Mucosa of gallbladder (tissue), 1 donor: ENCODE measurements at places on chromosomes 3 and 15.

- DNase-seq, result no peak
These were observed 224.4 kb downstream of the ZMAT3 start for GRCh38 chr3:178847190-178847589.

GRCh38 chr3:112647122-112647521 is 6.2 kb upstream of the CCDC80 start:
- DNase-seq, result no peak

DNA sequence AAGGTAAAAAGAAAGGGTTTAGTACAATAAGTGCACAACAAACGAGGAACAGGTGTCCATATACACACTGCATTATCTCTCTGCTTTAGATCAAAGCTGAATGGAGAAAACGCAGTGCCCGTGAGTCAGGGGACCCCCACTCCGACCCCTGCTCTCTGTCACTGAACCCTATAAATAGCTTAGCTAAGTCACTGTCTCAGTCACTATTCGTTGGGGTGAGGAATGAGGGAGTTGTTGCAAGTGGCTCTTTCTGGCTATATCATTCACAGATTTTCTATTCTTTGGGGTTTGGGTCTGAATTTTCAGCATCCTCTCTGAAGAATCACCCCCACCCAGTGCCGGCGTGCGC is 458 bp upstream of the STAC start:
- no peak for DNase-seq

- no peak for DNase-seq
These were observed 7.9 kb upstream of the GOLGA8B start for GRCh38 chr15:34591306-34591705.

GRCh38 chr15:56984681-56985481 is 66.4 kb downstream of the TCF12 start:
- DNase-seq, result no peak

DNA sequence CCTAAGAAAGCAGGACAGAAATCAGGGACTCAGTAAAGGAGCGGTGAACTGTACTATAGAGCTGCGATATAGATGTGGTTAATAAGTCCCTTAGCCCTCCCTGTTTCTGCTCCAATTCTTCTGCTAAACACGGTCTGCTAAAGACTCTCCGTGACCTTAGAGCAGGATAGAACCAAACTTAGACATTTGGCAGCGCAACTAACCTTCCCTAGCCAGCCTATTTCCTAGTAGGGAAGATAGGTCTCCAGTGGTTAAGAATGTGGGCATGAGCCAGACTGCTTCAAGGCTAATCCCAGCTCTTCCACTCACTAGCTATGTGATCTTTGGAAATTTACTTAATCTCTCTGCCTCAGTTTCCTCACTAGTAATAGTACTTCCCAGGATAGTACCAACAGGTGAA is 193.6 kb upstream of the IL12A start:
- no peak for DNase-seq

DNA sequence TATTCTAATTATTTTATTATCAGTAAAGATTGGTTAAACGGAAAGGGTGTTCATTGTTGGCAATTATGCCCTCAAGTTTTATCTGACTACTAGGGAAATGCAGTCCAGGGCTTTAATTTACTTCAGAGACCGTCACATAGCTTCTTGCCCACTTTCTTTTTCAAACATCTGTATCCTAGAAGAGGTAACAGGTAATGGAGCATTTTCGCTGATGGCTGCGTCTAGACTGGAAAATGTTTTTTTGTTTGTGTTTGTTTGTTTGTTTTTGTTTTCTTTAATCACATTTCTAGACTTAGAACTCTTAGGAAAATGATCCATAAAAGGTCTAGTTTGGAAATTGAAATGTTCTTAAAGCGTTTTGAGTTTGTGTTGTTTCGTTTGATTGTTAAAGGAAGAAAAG is 71.4 kb downstream of the ANXA2 start:
- no peak for DNase-seq

DNA sequence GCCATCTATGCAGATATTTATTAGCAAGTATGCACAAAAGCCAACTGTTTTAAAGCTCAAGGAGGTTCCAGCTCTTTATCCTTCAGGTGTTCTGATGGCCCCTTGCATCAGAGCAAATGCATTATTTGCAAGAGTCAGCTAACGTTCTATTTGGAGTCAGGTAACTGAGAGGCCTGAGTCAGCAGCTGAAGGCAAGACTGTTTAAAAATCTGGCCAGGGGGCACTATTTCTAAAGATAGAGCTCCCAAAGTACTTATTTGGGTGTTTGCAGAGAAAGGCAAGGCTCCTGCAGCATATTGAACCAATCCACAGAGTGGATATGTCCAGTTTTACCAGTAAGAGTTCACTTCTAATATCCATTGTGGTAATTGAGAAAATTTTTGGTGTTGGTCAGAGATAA is 146.1 kb downstream of the LRTM1 start:
- DNase-seq, result no peak

GRCh38 chr3:87076946-87077345 is 86.0 kb upstream of the VGLL3 start:
- DNase-seq, result no peak

- DNase-seq, result no peak
These were observed 111.6 kb upstream of the SLC6A6 start for GRCh38 chr3:14290631-14291385.

GRCh38 chr3:147934451-147935180 is 525.5 kb downstream of the ZIC1 start:
- DNase-seq, result no peak

DNA sequence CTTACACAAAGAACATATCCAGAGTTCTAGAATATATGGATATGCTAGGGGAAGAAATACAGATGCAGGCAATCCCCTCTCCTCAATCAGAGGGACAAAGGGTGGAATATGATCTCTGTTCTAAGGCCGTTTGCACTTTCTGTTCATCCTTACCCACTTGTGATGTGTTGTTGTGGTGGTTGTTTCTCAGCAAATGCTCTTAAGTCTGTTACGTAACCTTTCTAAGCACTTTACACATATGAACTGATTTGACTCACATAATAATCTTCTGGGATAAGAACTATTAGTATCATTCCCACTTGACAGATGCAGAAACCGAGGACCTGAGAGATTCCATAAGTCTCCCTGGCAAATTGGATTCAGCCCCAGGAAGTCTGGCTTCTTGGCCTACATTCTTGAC is 40.5 kb downstream of the NGRN start:
- no peak for DNase-seq

DNA sequence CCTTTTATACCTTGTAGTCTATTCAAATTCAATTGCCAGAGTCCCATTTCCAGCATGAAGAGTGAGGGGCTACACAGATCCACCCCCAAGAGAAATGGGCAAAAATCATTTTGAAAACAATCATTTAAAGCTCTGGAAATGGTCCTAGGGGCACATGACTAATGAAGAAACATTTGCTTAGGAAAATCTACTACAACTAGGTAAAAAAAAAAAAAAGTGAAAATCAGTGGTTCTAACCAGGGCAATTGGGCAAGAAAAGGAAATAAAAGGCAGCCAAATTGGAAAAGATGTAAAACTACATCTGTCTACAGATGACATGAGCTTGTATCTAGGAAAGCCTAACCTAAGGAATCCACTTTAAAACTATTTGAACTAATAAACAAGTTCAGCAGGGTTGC is 9.4 kb downstream of the IMPG2 start:
- DNase-seq, result no peak

- no peak for DNase-seq
These were observed 208.4 kb downstream of the TP63 start for GRCh38 chr3:189839576-189839975.

GRCh38 chr3:42459151-42459550 is 43.3 kb upstream of the VIPR1 start:
- no peak for DNase-seq
